ELF-1 (cell line): ENCODE measurements at places on chromosomes 2 and 18.

DNA sequence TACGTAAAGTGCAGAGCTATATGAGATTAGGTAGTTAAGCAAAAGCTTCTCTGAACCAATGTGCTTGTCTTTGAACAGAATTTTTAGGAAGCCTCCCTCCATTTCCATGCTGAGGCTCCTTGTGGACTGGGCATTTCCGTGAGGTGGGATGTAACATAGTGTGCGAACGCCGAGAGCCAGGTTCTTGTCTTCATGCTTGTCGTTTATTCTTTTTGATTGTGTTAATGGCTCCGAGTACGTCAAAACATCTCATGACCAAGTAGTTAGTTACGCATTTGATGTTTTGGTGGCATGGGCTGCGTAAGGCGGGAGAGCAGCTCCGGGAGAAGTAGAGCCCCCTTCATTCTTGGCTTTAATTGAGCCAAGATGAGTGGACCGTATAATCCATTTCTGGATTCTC is 32.9 kb downstream of the DGKD start:
- DNase-seq, result no peak

GRCh38 chr2:30271301-30271700 is 40.0 kb downstream of the LBH start:
- DNase-seq, result no peak

DNA sequence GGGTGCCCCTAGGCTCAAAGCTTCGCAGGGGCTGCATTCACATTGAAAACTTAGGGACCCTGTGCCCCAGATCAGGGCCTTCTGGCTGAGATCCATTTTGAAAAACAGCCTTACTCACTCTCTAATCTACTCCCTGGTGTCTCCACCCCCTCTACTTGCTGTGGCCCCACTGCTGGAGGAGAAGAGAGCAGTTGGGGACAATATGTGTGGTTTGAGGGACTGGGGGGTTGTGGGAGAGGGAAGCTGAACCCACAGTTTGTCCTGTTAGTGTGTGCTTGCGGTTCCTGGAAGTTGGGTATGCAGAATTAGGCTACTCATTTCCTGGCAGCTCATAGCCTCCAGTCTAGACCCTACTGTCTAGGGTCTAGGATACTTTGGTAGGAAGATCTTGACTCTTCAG is 211.4 kb downstream of the PRKCE start:
- DNase-seq, result no peak

- no peak for DNase-seq
Observed at GRCh38 chr18:76573325-76574025, 78.4 kb upstream of the ZNF516 start.

DNA sequence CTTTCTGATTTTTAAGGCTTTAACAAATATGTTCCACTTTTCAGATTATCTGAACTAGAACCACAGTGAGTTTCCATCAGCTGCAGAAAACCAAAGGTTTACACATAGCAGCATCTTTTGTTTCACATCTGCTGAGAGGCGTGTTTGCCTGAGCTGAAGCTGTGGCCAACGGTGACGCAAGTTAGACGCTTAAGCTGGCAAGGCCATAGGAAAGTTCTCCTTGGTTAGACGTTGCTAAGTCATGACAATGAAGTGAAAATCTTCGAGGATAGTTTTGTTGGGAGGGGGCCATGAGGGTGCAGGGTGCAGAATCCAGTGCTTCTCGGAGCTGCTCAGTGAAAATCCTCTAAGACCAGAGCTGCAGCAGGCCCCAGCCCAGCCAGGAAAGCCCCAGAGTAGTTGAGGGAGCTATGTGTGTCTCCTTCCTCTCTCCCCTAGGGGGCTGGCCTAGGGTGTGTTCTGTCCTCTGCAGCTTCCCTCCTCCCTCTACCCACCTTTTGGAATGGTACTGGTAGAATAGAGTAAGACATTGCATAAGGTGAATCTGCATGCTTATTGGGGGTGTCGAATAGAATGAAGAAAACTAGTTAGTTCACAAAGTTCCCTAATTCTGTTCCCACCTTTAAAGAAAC is 105.4 kb downstream of the FHOD3 start:
- DNase-seq, result no peak

GRCh38 chr2:10333966-10334365 is 31.3 kb downstream of the HPCAL1 start:
- DNase-seq, result no peak

GRCh38 chr2:106990297-106990696 is 104.3 kb upstream of the ST6GAL2 start:
- DNase-seq, result no peak

GRCh38 chr18:75364512-75365253 is 62.8 kb downstream of the SMIM21 start:
- DNase-seq, result no peak

- DNase-seq, result no peak
Observed at GRCh38 chr2:229296536-229296935, 25.4 kb upstream of the PID1 start.

DNA sequence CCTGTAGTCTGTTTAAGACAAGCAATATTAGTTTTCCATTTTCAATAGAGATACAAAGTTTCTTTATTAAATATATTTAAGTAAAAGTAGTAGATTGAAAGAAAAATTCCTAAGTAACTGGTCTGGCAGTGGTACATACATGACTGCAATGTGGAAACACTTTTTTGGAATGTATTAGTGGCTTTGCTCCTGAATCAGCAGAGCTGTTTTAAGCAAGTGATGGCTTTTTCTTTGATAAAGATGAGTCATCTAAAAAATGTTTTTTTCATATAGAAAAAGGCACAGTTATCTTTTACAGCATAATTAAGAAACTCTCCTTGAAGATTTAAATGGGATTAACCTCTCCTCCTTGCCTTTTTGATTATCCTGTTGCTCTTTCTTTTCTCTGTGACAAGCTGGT is 34.9 kb downstream of the KDM3A start:
- no peak for DNase-seq

DNA sequence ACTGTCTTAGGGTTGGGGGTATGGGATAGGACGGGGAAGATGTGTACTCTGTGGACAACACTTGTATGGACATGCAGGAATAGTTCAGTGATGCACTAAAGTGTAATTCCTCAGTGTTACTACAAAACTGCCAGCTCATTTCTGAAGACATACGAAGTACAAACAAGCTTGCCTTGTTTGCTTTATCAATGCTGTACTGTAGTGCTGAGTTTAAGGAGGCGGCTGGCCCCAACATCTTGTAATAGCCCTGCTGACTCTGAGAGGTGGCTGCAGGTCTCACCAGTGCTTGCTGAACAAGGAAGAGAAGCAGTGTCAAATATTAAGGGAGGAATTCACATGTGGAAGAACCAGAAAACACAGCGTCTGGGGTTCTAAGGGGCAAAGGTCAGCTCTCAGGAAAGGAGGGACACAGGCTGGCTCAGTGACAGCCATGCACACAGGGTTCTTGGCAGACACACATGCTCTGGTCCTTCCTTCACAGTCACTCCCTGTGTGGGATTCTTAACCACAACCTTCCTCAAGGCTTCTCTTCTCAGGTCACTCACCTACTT is 39.8 kb upstream of the EVA1A start:
- no peak for DNase-seq

DNA sequence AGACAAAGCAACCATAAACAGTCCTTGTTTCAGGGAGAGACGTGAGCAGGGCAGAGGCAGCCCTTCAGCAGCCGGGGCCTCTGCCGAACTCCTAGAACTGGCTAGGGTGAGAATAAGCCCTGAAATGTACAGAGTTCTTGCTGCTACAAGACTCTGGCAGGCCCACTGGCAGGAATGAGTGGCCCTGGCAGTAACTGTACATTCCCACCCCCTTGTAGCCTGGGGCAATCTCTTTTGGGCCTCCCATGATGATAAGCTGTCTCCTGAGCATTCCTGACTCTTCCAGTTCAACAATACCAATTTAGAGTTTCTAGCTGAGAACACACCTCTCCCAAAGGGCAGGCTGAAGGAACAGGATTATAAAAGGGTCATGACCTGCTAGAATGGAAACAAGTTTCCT is 54.3 kb downstream of the HAUS1 start:
- DNase-seq, result peak; percentile 92

DNA sequence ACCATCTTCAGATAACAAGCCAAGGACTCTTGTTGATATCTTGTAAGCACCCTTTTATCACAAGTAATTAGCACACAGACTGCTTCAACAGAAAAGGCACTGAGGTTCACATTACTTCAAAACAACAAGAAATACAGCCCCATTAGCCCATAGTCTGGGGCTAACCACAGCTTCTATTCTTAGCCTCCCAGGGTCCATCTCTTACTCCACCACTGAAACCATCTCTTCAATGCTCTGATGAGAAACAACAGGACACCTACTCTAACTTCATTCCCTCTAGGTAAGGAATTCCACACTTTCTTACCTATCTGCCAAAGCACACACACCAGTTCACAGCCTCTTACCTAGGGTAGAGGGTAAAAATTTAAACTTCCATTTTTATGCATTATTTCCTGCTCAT is 26.4 kb upstream of the CYTIP start:
- no peak for DNase-seq

DNA sequence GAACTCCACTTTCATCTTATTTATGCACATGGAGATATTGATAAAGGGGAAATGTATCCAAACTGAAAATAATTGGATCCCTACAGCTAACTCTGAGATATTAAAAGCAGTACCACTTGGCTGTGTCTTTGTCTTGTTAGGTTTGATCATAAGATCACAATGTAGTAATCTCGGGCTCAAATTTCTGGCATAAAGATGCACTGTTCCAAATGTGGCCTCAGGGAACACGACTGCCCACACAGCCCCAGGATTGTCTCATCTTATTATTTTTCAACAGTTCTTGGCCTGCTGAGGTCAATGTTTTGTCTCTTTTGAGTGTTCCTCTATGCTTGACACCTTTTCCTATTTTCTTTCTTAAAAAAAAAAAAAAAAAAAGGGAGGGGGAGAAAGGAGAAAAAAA is 114.1 kb downstream of the GBX2 start:
- DNase-seq, result no peak
